ENCODE measurements at places on chromosomes 1 and 21. TPM values are rescaled to one million over a fixed set of nuclear protein-coding genes. Genes with fewer than 3 reads are reported as not detected.

- H3K27me3 ChIP-seq: no peaks in the 10 kb centered on the region
- no peaks in the 10 kb centered on the region for H3K36me3 ChIP-seq
- no peak for DNase-seq
- H3K4me1 ChIP-seq: peaks cover 90% of the 10 kb centered on the region
These were observed 2.7 kb downstream of the ZBTB7B start for GRCh38 chr1:155005076-155006011.

- no peak overlapping the region for H3K27ac ChIP-seq
- H3K36me3 ChIP-seq: no peaks in the 10 kb centered on the region
- H3K4me1 ChIP-seq: peaks cover 3% of the 10 kb centered on the region
- H3K4me3 ChIP-seq: no peak overlapping the region
- no peak for DNase-seq
- H3K27me3 ChIP-seq: peaks cover 34% of the 10 kb centered on the region
These were observed 65.8 kb upstream of the ABCG1 start for GRCh38 chr21:42153046-42153686.

CFAP45 gene
- total RNA-seq: 3.5 TPM

TMCC2 gene
- total RNA-seq: 1.9 TPM

- H3K27me3 ChIP-seq: peaks cover 5% of the 10 kb centered on the region
- H3K27ac ChIP-seq: no peak overlapping the region
These were observed 14.3 kb upstream of the PRKAA2 start for GRCh38 chr1:56630786-56631185.

TSPEAR gene
- total RNA-seq: not detected

S100A7A gene
- total RNA-seq: not detected

- no peak overlapping the region for H3K27ac ChIP-seq
- H3K4me3 ChIP-seq: no peak overlapping the region
- H3K4me1 ChIP-seq: no peaks in the 10 kb centered on the region
- no peaks in the 10 kb centered on the region for H3K27me3 ChIP-seq
These were observed 641.0 kb downstream of the PLPP3 start for GRCh38 chr1:55938376-55938850.

DNA sequence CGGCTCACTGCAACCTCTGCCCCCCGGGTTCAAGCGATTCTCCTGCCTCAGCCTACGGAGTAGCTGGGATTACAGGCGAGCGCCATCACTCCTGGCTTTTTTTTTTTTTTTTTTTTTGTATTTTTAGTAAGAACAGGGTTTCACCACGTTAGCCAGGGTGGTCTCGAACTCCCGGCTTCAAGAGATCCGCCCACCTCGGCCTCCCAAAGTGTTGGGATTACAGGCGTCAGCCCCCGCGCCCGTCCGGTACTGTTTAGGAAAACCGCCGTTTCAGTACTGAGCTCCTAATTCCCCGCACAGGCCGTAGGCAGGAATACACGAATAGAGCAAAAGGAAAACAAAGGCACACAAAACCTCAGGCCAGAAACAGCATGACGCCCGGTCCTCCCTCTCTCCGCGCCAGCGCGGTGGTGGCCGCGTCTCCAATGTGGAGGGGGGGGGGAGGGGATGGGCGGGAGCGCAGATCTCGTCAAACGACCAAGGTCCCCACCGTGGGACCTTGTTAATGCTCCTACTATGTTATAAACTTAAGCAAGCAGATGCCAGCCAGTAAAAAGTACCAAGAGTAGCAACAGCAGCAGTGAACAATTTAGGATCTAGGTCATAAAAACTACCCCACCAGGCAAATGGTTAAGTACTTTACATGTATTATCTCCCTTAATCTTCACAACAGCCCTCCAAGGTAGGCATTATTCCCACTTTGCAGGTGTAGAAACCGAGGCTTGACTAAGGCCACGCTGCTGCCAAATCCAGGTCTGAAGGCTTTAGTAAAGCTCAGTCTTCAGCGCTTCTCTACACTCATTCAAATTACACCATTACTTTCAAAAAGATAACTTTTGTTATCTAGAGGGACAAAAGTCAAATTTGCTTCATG lies 648 bp upstream of the ADAR start:
- H3K4me3 ChIP-seq: peak overlapping the region; percentile 79
- no peaks in the 10 kb centered on the region for H3K27me3 ChIP-seq
- peak overlapping the region; percentile 92 for H3K27ac ChIP-seq
- H3K4me1 ChIP-seq: peaks cover 23% of the 10 kb centered on the region
- peaks cover 9% of the 10 kb centered on the region for H3K36me3 ChIP-seq
- no peak for DNase-seq

DNA sequence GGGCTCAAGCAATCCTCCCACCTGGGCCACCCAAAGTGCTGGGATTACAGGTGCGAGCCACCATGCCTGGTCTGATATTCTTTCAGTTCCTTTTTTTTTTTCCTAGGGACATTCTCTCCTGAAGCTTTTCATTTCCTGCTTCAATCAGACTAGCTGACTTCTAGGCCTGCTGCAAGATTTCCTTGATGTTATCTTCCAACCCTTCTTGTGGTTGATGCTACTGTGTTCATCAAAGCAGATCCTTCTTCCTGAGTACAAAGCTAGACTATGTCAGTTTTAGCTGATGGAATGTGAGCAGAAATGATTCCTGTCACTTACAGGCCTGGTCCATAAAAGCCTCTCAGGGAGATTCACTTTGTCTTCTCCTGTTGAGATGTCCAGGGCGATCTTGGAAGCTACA lies 146.4 kb downstream of the CDC7 start:
- no peak for DNase-seq
- H3K36me3 ChIP-seq: no peaks in the 10 kb centered on the region
- no peak overlapping the region for H3K4me3 ChIP-seq
- no peaks in the 10 kb centered on the region for H3K27me3 ChIP-seq
- H3K27ac ChIP-seq: no peak overlapping the region
